ENCODE measurements at places on chromosomes 16 and 17.
A peak's percentile ranks its signal among the peaks of the same experiment; 100 is the strongest.

- DNase-seq: no peak
These were observed 47.1 kb downstream of the EPN2 start for GRCh38 chr17:19284005-19284959.

DNA sequence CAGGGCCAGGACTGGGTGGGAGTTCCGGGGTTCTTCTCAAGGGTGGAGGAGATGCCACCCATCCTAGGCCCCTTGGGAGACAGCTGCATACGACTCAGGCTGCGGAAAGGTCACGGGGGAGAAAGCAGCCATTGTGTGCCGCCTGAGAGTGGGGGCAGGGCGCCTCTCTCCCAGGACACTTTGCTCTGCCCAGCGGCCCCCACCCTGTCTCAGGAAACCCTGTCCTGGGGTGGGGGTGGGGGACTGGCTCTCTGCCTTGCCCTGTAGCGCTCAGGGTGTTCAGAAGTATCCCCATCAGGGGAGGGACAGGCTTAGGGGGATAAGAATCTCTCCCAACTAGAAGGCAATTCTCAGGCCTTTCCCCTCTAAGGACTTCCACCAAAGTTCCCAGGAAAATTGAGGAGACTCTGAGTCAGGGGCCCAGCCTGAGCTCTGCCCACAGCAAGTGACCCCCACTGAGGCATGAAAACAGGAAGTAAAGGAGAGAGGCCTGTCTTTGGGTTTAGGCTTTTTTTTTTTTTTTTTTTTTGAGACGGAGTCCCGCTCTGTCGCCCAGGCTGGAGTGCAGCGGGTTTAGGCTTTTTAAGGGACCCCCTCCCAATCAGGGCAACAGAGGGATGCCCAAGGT is 4.9 kb downstream of the GIT1 start:
- no peak for DNase-seq

- no peak for DNase-seq
These were observed 50.0 kb downstream of the OTOA start for GRCh38 chr16:21713549-21714368.

- DNase-seq: no peak
These were observed 6.4 kb downstream of the PDK2 start for GRCh38 chr17:50101346-50102163.

DNA sequence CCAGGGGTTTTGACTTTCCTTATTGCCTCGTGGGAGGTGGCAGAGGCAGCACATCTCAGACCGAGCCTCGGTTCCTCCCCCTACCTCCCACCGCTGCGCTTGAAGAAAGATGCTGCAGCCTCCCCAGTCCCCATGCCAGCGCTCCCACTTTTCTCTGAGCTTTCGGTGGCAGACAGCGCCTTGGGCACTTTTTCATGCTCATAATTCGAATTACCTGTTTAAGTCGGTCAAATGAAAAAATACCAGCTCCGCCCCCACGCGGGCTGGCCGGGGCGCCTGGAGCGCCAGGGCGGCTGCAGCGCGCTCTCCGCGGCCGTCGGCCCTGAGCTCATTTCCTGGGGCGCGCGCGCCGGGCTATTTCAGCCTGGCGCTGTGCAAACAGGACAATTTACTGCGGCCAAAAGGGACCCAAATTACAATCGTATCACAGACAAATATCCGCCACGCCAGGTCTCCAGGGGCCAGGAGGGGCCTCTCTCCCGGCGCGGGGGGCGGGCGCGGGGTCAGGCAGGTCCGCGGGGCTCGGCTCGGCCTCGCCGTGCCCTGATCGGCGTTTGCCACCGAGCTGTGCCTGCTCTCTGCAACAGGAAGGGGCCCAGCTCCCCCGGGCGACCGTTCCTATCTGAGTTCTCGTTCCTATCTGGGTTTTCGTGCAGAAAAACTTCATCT is 45.0 kb downstream of the SOST start:
- peak; percentile 60 for DNase-seq

GRCh38 chr16:85698935-85699558 is 10.3 kb upstream of the GINS2 start:
- no peak for DNase-seq

All from kidney capillary endothelial cell (primary cell).